ENCODE measurements at places on chromosomes 1 and 21.

GRCh38 chr1:248841702-248842395 is 3.8 kb downstream of the ZNF672 start:
- DNase-seq: peak; percentile 44

DNA sequence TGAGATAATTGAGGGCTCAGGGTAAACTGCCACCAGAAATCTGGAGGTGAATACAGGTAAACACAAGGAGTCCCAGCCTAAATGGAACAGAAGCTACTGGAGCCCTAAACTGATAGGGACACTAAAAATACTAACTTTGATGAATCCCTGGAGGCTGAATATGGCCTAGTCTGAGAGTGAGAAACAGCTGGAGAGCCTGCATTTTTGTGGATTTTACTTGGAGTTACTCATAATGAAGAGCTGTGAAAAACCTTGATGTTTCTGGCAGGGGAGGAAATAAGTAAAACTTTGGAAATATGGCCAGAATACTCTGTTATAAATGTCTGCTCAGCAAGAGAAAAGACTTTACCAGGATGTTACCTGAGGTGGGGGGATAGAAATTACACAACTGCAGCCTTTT is 164.4 kb downstream of the LIPI start:
- DNase-seq: no peak

- no peak for DNase-seq
These were observed 10.1 kb upstream of the EFNA1 start for GRCh38 chr1:155117610-155118009.

DNA sequence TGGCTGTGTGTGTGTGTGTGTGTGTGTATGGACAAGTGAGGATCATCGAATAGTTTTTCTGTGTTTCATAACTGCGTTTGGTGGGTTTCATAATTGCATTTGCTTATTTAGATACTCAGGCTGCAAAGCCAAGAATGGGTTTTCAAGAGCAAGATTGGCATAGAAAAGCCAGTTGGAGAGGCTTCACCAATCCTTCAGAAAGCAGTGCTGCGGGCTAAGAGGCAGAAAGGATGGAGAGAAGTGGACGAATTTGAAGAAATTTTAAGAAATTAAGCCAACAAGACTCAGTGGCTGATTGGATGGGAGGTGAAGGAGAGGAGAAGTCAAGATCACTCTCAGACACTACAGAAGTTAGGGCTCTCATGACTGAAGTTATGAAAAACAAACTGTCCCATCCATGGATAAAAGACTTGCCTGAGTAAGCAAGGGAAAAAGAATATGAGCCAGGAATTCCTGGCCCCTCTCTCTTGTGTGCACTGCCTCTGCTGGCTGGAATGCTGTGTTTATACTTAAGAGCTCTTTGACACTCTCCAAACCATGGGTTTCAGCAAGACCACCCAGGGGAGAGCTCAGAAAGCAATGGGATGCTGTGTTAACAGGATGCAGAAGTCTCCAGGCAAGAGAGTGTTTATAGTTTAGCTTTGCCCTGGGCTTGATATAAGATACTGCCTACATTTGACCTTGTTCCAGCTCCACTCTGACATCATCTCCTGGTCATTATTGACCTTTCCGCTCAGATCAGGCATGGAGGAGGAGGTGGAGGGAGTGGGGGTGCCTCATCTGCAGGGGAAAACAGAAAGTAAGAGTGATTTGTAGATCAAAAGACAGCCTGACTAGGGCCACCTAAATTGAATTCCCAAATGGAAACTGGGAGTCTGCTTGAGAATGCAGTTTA is 232.0 kb upstream of the PLXNA2 start:
- DNase-seq: no peak

DNA sequence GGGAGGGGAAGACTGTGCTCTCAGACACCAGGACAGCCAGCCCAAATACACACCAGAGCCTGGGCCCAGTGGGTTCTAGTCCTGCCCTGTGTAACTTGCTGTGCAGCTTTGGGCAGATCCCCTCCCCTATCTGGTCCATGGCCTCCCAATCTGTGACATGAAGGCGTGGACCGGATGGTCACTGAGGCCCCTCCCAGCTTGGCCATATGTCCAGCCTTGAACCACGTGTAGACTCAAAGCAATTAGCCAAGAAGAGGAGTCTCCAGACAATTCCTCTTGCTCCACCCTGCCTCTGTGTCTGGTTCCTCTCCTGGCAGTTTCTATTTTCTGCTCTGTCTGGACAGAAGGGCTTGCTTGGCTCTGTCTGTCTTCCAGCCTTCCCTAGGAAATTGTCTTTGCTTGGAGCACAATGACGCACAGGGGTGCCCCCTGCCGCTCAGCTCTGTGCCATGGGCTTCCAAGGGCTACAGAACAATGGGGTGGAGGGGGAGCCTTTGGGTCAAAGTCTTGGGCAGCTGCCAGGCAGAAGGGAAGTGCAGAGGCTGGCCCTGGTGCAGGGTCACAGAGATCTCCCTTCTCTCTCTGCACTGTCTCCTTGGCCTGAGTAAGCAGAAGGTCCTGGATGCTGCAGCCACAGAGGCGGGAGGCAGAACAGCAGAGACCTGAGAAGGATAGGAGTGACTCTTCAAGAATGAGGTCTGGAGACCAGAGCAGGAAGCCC is 66.1 kb downstream of the TENT5C start:
- peak; percentile 79 for DNase-seq

- no peak for DNase-seq
These were observed 447.6 kb upstream of the PRMT6 start for GRCh38 chr1:106608841-106609240.

GRCh38 chr1:173017792-173018191 is 32.9 kb downstream of the TNFSF18 start:
- no peak for DNase-seq

DNA sequence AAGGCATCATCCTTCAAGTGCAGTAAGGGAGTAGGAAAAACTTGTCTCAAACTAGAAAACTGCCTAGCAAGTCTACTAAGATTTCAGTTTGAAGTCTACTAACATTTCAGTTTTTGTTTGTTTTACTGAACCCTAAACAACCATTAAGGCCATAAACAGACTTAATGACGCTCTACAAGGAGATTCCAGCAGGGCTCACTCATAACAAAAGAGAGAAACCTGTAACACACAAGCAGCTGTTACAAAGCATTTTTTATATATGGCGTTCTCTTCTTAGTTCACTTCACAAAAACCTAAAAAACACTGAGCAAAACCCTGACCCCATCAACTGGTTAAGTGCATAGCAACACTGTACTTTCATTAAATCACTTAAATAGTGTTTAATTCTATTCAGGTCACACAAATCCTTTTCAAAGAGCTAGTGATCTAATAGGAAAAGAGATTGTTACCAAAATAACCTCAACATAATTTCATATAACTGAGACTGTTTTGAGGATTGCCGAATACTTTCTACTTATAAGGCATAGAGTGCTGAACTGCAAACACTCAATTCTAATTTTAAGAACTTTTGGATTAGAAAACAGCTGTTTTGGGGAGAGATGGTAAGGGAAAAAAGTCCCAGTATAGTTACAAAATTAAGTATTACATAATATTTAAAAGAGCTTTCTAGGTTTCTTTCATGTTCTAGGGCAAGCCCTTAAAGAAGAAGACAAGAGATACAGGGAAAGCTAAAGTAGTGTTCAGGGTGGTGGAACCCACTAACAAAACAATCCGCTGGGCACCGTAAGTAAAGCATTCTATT is 1.4 kb downstream of the B3GALNT2 start:
- peak; percentile 16 for DNase-seq

DNA sequence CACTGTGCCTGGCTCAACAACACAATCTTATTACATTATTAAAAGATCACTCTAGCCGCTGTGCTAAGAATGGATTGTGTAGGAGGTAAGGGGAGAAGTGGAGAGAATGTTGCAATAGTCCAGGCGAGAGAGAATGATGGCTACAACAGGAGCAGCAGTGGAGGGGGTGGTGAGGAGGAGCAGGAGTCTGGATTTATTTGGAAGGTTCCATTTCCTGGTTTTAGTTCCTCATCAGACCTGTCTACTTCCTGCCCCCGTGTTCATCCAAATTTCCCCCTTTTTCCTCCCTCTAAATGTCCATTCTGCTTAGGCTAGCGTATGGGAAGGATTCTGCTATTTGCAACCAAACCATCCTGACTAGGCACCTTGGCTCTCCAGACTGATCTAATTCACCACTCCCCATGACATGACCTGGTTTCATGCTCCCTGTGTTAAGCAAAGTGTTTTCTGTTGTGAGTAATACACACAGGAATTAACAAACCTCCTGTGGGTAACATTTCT is 35.1 kb upstream of the EYA3 start:
- no peak for DNase-seq

- DNase-seq: no peak
These were observed 690.5 kb upstream of the NR5A2 start for GRCh38 chr1:199336745-199337640.

- no peak for DNase-seq
These were observed 40.5 kb upstream of the SAMD13 start for GRCh38 chr1:84260852-84261518.

GRCh38 chr1:224482619-224483018 is 48.0 kb upstream of the WDR26 start:
- no peak for DNase-seq

- DNase-seq: no peak
These were observed 19.3 kb upstream of the RUNX3 start for GRCh38 chr1:24949331-24949881.

- no peak for DNase-seq
These were observed 45.9 kb downstream of the LUZP1 start for GRCh38 chr1:23122796-23123195.

DNA sequence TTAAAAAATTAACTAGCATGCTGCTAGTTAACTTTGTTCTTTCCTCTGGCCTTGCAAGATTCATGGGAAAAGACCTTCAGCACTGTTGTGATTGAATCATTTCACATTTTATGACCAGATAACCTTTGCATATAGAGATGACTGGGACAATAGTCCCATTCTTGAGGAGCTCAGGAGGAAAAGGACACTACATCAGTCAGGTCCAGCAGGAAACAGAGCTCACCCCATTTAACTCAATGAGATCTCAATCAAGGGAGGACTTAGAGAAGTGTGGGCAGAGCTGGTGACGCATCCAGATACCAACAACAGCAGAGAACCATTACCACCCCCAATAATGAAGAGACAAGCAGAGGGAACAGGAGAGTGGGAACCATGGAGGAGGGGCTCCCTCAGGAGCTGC is 109.4 kb upstream of the GUCA2B start:
- no peak for DNase-seq

- DNase-seq: no peak
These were observed 18.4 kb upstream of the FOXO6 start for GRCh38 chr1:41342774-41343355.

DNA sequence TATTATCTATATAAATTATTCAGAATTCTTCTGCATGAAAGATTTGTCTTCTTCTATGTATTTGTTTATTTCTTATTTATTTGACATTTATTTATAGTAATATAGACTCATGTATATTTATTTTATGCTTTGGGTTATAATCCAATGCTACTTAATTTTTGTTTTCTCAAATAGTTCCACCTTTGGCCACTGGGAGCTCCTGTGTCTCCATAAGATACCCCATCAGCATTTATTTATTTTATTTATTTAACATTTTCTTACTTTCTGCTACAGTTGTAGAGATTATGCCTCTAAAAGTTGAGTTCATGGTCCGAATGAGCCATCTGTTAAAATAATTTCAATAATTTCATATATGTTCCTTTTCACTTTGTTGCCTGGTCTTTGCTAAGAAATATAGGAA is 289.4 kb downstream of the ADGRL2 start:
- no peak for DNase-seq

- no peak for DNase-seq
These were observed 576.1 kb upstream of the ZRANB2 start for GRCh38 chr1:71656902-71657301.

GRCh38 chr1:156667968-156668709 is 9.1 kb downstream of the NES start:
- peak; percentile 70 for DNase-seq

GRCh38 chr1:172417557-172417956 is 2.9 kb upstream of the C1orf105 start:
- DNase-seq: peak; percentile 87

- no peak for DNase-seq
These were observed 135.4 kb upstream of the DUSP10 start for GRCh38 chr1:221877311-221877710.

- no peak for DNase-seq
These were observed 6.0 kb downstream of the GLIS1 start for GRCh38 chr1:53732912-53733317.

DNA sequence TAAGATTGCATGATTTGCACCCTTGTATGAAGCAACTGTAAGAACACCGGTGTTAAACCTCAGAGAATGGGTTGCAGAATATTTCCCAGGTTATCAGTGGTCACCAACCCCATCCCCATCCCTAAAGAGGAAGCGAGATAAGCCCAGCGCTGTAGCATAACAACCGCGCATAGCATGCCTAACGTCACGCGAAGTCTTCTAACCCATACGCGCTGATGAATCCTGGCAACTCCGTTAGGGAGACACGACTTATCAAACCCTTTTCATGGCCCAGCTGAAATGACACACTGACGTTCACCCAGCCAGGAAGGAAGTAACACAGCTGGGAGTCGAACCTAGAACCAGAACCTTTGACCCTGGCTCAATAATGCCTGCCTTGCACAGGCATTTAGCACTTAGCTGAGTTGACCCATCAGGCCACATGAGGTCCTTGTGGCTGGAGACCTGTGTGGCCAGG is 24.2 kb downstream of the TMEM51 start:
- DNase-seq: no peak

DNA sequence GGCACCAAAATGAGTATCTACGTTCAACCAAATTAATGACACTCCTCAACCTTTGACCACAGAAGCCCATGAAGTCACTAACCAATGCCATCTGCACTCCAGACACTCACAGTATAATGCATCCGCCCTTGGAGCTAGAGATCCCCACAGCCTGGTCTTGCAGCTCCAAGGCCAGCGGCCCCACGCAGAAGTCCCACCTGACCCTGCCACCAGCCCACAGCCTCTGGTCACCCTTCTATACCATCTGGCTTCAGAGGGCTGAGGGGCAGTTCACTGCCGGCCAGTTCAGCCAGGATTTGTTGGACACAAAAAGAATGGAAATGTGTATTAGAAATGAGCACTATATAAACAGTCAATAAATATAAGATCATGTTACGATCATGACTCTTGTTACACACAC is 211.2 kb downstream of the RRAGC start:
- DNase-seq: no peak

GRCh38 chr1:108504447-108504846 is 54.3 kb downstream of the NBPF6 start:
- no peak for DNase-seq

GRCh38 chr1:182145441-182145840 is 83.9 kb upstream of the ZNF648 start:
- DNase-seq: no peak

GRCh38 chr1:25019337-25020172 is 89.5 kb upstream of the RUNX3 start:
- no peak for DNase-seq

- DNase-seq: no peak
These were observed 57.9 kb downstream of the ZNF678 start for GRCh38 chr1:227621211-227621610.

Measured in cerebellar cortex (tissue), 1 donor.